ENCODE measurements at places on chromosomes 7 and 10.

- peak; percentile 24 for DNase-seq
These were observed 2.9 kb upstream of the TMEM72 start for GRCh38 chr10:44908066-44908749.

- no peak for DNase-seq
These were observed 674.4 kb downstream of the TYW1 start for GRCh38 chr7:67671006-67671548.

DNA sequence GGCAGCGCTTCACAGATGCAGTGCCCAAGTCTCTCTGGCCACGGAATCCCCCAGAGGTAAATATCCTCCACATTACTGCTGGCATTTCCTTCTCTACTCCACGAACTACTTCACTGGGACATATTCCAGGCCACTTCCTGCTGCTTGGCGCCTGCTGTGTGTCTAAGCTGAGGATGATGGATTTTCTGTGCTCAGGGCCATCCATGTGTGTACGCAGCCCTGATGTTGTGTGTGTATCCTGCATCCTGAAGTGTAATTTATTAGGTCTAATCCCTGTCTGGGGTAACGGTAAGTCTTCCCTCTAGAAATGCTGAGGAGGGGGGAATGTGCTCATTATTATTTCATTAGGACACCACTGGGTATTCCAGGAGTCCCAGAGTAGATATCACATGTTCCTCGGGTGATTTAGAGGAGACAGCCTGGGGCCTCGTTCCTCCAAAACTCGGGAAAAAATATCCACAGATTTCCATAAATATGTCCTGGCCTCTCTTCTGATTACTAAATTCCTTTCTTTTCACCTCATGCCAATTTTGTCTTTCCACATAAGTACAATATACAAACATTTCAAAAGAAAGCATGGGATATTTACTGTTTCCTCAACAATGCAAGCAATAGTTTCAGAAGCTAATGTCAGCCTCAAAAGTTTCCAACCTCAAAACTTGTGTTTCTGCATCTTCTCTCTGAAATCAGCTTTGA, 25.5 kb upstream of the HABP2 start:
- no peak for DNase-seq

DNA sequence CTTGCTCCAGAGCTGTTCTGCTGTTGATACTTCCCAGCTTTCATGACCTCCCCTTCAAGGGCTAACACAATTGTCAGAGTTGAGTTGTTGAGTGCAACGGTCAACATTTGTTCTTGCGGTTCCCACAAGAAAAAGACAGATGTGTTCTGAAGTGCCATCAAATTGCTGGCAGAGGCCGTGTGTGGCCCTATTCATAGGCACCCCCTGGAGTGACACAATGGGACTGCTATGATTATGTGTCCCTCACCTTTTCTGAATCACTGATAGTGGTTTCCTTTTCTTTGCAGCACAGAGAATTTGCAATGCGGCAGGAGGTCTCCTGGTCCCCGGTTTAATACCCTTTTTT, 5.8 kb upstream of the IGFBP1 start:
- peak; percentile 86 for DNase-seq

Measured in NCI-H2029 (cell line).